ENCODE measurements at places on chromosomes 7 and 10.

GRCh38 chr10:128835361-128835760 is 631.7 kb upstream of the MGMT start:
- no peak for DNase-seq

DNA sequence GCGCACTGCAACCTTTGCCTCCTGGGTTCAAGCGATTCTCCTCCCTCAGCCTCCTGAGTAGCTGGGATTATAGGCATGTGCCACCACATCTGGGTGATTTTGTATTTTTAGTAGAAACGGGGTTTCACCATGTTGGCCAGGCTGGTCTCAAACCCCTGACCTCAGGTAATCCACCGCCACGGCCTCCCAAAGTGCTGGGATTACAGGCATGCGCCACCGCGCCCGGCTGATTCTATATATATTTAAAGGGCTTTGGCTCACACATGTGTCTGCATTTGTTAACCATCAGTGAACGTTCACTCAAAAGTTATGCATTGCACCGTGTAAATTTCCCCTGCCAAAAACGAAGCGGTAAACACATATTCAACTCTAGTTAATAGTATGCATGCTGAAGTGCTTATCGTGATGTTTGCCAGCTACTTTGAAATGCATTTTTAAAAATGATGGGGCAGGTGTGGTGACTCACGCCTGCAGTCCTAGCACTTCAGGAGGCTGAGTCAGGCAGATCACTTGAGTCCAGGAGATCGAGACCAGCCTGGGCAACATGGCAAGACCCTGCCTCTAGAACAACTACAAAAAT is 17.7 kb upstream of the WIPI2 start:
- no peak for DNase-seq

DNA sequence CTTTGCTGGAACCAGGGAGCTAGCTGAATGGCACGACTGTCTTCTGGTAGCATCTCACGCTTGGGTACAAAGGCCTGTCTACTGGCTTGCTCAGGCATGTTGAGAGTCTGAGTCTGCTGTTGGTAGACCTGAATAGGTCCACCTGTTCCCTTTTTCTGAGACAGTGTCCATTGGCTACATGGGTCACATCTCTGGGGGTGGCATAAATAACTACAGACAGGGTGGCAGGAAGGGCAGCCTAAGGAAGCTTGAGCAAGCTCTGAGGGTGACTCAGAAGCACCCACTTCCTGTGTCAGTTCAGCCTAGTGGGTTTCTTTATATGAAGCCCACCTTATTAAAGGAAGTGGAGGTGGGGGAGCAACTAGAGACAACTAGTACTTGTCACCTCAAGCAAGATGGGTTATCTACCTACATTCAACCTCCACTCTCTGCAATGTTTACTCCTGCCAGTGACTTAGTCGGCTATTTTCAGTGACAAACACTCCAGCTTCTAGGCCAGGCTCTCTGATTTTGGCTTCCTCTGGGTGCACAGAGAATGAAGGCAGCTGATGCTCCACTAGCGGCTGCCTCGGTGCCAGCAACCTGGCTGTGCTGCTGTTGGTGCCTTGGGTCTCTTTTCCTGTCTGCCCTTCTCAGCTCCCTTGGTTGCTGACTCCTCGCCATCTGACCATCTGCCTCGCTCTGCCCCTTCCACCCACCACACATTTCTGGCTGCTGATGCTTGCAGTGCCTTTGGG is 5.7 kb upstream of the ZYX start:
- DNase-seq: peak; percentile 82

- DNase-seq: no peak
These were observed 7.3 kb upstream of the ANKRD7 start for GRCh38 chr7:118217210-118217619.

GRCh38 chr10:95837356-95837776 is 70.4 kb upstream of the CC2D2B start:
- no peak for DNase-seq

- DNase-seq: no peak
These were observed 107.7 kb downstream of the CACNA2D1 start for GRCh38 chr7:82335927-82336326.

DNA sequence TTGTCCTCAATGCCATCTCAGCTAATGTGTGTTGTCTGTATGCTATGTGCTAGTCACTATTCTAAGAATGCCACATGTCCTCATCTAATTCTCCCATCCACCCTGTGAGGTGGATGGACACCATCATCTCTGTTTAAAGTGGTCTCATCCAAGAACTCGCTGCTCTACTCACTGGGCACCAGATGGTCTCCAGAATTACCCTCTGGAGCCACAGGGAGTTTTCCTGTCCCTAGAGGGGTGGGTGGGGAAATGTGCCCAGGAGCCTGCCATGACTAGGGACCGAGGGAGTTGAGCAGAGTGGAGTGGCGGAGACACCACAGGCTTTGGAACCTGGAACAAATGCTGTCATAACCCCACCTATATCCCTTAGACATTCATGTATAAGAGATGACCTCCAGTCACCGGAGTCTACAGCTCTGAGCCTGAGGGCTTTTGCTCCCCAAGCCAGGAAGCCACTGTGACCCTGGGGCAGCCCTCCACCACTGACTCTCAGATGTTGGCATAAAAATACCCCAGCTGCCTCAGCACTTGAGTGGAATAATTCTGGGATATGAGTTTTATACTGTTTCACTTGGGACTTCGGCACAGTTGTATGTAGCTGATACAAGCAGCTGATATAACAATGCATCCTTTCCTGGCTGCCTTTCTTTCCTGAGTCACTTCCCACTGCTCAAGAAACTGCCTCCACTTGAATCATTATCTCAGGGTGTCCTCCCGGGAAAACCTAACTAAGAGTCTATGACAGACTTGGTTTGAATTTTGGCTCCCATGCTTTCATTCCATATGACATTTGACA is 61.5 kb upstream of the RAPGEF5 start:
- no peak for DNase-seq

DNA sequence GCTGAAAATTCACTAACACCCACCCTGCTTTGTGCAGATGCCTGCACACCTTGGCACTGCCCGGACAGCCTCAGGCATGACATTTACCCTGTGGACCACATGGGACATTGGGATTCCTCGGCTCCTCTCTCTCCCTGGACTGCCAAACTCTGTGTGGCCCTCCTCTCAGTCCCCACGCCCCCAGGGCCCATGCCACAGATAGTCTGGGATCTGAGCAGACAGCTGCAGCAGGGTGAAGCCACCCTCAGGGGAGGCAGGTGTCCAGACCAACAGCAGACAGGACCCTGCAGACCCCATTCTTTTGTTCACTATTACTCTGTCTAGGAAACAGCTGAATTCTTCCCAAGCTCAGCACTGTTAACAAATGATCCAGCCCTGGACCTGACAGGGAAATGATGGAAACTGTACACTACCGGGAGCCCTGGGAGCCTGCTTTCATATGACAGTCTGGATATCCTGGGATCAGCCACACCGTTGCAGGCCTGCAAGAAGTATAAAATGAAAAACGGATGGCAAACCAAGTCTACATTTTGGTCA is 83.4 kb downstream of the VOPP1 start:
- no peak for DNase-seq

DNA sequence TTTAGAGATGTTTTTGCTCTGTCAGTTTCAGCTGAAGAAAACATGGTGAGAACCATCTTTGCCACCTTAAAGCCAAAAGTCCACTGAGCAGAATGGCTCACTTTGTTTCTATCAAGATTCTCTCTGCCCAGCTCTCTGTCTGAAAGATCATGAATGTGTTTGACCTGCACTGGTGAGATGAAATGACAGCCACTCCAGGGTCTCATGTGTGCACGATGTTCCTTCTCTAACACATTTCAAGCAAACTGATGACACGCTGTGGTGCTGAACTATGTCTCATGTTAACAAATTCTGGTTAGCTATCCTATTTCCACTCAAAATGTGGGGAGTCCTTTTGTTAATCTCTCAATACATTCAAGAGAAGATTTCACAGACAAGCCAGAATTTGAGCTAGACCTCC is 260.6 kb downstream of the GLI3 start:
- no peak for DNase-seq

DNA sequence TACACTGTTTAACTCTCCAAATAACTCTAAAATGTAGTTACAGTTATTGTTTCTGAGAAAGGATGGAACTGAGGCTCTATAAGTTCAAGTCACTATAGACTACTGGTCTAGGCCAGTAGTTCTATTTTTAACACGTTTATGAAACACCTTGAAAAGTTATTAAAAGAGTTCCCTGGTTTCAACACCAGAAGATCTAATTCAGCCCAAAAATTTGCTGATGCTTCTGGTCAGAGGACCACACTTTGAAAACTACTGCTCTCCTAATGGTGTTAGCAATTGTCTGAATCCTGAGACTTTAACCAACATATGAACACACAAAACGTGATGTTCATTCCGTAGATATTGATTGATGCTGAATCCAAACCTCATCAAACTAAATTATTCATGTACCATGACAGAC is 658.6 kb upstream of the STEAP1 start:
- DNase-seq: no peak

GRCh38 chr10:30973737-30974136 is 57.9 kb downstream of the ZNF438 start:
- no peak for DNase-seq

DNA sequence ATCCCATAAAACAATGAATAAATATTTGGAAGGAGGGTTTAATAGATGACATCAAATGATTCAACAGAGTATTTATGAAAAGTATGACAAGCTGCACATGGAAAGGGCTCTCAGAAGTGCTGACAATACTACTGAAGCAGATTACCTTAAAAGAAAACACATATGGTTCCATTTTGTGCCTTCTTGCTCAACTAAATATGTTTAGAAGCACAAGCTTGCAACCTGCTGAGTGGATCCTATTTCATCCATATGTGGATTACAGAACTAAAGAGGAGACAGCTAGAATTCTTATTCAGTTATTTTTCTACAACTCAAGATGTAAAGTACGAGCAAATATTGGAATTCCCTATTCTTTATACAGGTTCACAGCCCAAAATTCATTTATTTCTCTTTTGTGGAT is 340.6 kb downstream of the TFEC start:
- no peak for DNase-seq

DNA sequence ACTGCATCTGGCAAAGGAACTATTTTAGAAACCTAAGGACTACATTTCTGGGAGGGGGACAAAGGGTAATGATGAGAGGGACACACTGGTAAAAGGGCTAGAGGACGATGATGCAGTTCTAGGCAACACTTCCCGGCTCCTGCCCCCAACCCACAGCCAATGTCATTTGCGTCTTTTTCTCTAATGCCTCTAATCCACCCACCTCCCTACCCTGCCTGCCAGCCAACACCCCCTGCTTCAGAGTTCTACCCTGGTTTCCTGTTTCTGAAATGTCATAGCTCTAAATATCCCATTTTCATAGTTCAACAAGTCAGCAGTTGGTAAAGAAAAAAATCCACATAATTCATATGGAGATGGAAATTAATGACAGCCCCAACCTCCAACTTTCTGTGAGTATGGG is 79.0 kb downstream of the KIAA1549 start:
- no peak for DNase-seq

DNA sequence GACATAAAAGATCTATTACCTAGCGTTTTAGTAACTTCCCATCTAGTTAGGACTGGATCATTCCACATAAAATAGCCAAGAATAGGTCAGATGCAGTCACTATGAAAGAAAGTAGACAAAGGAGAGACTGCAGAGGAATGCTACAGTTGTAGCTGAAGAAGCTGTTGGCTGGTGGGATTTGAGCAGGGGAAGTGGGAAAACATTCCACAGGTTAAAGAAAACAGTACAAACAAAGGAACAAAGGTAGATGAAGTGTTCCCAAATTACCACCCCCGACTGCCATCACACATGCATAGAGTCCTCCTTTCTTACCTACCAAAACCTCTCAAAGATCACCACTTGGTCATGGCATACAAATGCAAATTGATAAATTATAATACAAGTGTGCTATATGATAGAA is 41.8 kb downstream of the DLD start:
- DNase-seq: no peak

DNA sequence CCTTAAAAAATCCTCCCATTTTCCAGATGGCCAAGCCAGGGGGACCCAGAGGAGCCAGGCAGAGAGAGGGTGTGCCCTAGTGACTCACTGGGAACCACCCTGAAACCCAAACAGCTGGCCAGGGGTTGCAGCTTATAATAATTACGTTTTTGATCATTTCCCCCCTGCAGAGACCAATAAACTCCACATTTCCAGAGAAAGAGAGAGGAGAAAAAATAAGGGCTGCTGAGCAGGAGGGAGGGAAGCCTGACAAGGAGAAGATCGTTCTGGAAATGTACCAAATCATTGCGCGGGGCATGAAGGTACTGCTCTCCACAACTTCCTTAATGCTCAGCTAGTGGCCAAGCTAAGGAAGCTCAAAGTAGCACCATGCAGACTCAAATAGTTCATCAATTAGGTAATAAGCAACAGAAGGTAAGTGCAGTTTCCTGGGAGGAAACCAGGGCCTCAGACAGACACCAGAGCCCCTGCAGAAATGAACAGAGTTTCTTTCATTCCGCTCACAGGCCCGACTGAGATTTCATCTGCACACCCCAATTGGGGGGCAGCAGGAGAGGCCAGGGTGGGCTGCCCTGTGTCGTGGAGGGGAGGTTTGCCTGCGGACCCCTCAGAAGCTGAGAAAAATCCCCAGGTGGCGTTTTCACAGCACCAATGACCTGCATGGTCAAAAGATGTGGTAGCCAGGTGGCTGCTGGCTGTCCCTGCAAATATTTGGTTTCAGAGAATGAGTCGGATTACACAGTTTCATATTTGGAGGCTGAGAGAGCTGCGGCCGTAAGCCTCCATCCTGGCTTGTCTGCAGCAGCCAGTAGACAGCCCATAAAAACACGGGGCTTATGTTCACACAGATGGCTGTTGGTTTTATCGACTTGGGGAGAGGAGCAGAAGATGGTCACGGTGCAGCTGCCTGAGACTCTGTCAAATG is 153.2 kb upstream of the LYZL2 start:
- peak; percentile 80 for DNase-seq

All from AML-193 (cell line).